Pericardium fibroblast (primary cell): ENCODE measurements at places on chromosomes 4 and X. TPM values are rescaled to one million over a fixed set of nuclear protein-coding genes. Genes with fewer than 3 reads are reported as not detected.

Gene RBM46
- total RNA-seq: 0.34 TPM in 1 of 2 replicates, not detected in the other

Gene OPHN1
- total RNA-seq: 1.4 and 1.6 TPM in 2 replicates

Gene CPLX1
- 0.34 and 0.47 TPM in 2 replicates for total RNA-seq

Gene MAGEB10
- total RNA-seq: not detected in 2 replicates

Gene GPM6B
- 28.6 and 28.8 TPM in 2 replicates for total RNA-seq

Gene ARX
- not detected in 2 replicates for total RNA-seq

Gene GABRG1
- total RNA-seq: not detected in 2 replicates

Gene UGT2B17
- total RNA-seq: not detected in 2 replicates

Gene C4orf36
- not detected in 2 replicates for total RNA-seq

Gene FAM133A
- under 0.01 TPM in 1 of 2 replicates, not detected in the other for total RNA-seq

Gene NDST4
- total RNA-seq: not detected in 2 replicates

Gene TAF7L
- total RNA-seq: not detected in 2 replicates

Gene DUSP9
- 0.93 TPM in 1 of 2 replicates, not detected in the other for total RNA-seq

Gene PDE5A
- total RNA-seq: 8.5 and 20.4 TPM in 2 replicates

Gene TEX11
- total RNA-seq: not detected in 2 replicates

Gene EBP
- 35.2 and 87.9 TPM in 2 replicates for total RNA-seq

Gene CXCL8
- total RNA-seq: 2.0 and 4.0 TPM in 2 replicates

Gene PRSS12
- total RNA-seq: 1.9 and 3.6 TPM in 2 replicates

Gene SORBS2
- 6.6 and 17.3 TPM in 2 replicates for total RNA-seq

Gene ZCCHC18
- total RNA-seq: 1.1 TPM in 2 replicates

Gene EDA
- 3.1 and 4.1 TPM in 2 replicates for total RNA-seq

Gene TMEM31
- total RNA-seq: not detected in 2 replicates

Gene F9
- total RNA-seq: not detected in 2 replicates

Gene CT47A7
- not detected in 2 replicates for total RNA-seq

Gene EFNB1
- total RNA-seq: 60.7 and 74.6 TPM in 2 replicates

Gene CSAG1
- not detected in 2 replicates for total RNA-seq

Gene RCHY1
- 17.4 and 22.6 TPM in 2 replicates for total RNA-seq

Gene RHOXF2B
- under 0.01 TPM in 1 of 2 replicates, not detected in the other for total RNA-seq
